Kidney capillary endothelial cell (primary cell): ENCODE measurements at places on chromosomes 4 and X.

DNA sequence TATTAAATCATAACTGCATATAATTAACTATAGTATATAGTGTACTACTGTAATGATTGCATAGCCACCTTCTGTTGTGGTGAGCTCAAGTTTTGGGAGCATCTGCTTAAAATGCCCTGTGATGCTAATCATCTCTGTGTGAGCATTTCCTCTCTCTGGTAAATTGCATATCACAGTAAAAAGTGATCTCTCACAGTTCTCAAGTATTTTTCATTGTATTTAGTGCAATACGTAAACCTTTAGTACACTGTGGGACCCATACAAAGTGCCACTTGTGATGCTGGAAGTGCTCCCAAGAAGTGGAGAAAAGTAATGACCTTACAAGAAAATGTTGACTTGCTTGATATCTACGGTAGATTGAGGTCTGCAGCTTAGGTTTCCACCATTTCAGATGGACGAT, 82.0 kb downstream of the WWC2 start:
- no peak for DNase-seq

DNA sequence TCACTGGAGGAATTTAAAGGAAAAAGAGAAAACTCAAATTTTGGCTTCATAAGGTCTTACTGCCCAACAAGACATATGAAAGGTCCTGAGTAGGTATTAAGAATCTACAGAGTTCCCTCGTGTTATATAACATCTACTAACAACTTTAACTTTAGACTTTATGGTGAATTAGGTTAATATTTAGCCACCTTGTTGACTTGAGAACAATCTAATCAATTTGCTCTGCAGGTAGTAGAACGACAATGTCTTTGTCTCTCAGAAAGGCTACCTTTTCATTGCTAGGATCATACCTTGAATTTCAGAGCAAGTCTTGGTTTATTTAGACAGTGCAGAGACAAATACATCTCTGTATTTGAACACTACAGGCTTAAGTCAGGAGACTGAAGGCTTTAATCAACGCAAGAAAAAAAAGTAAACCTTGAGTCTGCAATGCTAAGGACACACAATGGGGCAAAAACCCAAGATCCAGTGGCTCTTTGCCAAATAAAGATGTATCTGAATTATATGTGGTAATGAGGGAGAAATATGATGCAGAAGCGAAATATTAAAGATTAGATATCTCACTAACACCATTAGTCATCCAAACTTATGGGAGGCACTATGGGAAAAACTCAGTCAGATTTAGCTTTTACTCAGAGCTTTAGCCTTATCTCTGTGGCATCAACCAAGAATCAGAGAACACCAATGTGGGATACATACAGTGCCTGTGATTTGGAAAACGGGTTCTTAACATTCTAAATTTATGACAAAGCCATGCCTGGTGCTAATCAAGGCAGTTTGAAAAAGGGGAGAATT, 93.6 kb upstream of the FTHL17 start:
- no peak for DNase-seq

- DNase-seq: no peak
These were observed 46.9 kb upstream of the TAB3 start for GRCh38 chrX:30935985-30936384.

DNA sequence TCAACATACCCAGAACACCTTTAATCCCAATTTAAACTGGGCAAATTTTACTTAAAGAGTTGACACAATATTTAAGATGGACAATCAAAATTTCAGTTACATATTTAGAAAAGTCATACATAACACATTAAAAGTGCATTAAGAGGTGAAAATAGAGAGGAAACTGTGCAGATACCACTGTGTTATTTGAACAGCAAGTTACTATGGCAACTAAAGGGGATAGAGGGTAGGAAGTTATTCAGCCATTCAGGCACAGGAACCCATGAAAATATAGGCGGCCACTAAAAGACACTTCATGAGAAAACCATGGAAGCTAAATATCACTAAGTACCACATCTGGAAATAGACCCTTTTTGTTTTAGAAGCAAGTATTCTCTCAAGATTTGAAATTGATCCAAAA, 75.1 kb downstream of the PDGFC start:
- no peak for DNase-seq

- no peak for DNase-seq
These were observed 32.3 kb upstream of the KDR start for GRCh38 chr4:55157559-55158277.

GRCh38 chrX:55119712-55120111, 30.9 kb downstream of the PAGE2 start:
- no peak for DNase-seq

DNA sequence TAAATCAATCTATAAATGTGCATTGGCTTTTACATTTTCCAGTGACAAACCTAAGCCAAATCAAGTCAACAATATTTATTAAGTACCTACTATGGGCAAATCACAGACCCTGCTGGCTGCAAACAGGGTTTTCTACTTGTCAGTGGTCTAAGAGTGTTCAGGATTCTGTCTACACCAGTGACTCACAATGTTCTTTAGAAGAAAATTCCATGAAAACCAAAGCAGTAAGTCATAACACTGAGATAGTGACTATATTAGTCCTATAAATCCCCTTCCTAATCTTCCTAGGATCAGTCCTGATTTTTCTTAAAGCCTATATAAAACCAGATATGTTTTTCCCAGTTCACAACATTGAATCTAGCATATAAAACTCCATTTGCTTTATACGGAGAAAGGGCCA, 69.7 kb downstream of the PPP3CA start:
- DNase-seq: no peak

DNA sequence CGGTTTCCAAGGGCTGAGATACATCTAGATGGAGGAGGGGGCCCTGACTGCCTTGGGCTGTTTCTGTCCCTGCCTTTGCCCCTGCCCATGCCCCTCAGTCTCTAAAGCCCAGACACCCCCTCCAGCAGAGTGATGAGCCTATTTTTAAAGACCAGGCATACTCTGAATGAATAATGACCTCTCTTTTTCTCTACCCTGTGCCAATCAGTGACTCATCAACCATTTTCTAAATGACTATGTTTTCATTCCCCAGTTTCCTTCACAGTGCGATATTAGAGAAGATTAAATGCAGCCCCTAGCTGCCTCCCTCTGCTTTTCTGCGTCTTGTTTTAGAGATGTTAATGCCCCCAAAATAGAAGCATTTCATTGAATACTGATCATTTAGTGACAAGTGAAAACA, 15.5 kb upstream of the NHS start:
- DNase-seq: no peak
